Panc1 (cell line): ENCODE measurements at places on chromosomes 16 and 17.

- DNase-seq = no peak
These were observed 7.2 kb upstream of the DRC7 start for GRCh38 chr16:57687363-57687929.

DNA sequence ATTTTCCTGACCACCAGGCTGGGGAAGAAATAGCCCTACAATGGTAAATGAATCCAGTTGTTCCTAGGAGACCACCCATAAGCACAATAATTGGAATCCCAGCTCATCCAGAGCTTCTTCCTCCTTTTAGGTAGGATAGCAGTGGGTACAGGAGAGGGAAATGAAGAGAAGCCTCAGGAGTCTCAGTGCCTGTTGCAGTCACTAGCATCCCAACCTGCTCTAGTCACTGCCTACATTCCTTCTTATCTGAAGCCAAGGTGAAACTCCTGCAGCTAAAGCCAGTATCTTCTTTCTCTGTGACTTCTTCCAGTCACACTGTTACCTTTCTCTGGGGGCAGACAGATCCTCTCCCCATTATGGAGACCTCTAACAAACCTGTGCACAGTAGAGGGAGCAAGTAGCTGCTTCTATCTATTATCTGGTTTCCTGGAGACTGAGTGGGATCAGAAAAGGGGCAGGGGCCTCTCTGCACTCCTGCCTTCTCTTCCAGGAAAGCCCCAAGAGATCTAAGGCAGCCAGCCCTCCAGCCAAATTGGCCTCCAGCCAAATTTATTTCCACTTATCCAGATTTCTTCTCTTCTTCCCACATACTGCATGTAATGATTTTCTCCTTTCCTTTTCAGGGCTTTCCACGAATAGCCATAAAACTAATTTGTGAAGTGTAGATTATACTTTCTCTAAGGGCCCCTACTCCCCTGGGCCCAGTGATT is 85.5 kb downstream of the SSH2 start:
- no peak for DNase-seq

GRCh38 chr17:20043021-20043420 is 33.9 kb downstream of the SPECC1 start:
- no peak for DNase-seq

DNA sequence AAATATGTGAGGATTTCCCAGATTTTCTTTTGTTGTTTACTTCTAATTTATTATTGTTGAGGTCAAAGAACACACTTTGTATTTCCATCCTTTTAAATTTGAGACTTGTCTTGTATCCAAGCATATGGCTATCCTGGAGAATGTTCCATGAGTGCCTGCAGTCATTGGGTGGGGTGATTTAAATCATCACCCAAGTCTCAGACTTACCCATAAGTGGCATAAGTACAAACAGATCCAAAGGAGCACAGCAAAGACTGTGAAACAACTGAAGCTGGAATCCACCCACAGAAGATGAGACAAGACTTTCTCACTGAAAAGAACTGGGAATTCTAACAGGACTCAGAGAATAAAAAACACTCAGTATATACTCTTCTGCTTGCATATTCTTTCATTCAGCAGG is 239.9 kb downstream of the CEP112 start:
- DNase-seq = no peak

DNA sequence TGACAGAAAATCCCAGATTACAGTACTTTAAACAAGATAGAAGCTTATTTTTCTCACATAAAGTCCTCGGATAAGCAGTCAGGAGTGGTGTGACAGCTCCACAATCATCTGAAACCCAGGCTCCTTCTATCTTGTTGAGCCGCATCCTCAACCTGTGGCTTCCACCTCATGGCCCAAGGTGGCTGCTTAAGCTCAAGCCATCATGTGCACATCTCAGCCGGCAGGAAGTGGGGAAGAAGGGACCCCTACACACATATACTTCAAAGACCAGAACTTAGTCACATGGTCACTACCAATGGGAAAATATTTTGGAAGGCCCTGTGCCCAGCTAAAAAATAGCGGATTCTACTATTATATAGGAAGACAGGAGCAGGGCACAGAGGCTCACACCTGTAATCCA is 11.0 kb upstream of the FBXO47 start:
- no peak for DNase-seq

DNA sequence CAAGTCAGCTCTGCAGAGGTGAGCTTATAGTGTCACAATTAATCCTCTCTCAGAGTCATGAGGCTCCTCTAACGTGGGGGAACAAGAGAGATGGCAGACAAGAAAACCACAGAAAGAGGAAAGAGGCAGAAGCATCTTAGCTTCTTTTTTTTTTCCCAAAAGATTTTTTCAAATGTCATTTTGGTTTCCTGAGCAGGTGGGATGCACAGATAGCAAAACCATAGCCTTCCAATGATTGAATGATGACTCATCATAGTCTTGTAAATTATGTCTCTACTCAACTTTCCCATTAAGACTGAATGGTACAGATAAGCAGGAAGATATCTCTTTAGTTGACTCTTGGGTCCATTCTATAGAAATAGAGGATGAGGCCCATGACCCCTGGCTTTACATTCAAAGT is 162.8 kb upstream of the ZFHX3 start:
- DNase-seq = no peak

GRCh38 chr17:57121308-57122042 is 36.4 kb downstream of the AKAP1 start:
- DNase-seq = no peak

GRCh38 chr16:47881574-47881973 is 274.2 kb downstream of the ABCC12 start:
- no peak for DNase-seq

GRCh38 chr17:18093616-18094408 is 6.1 kb downstream of the DRG2 start:
- no peak for DNase-seq

- DNase-seq = no peak
These were observed 10.6 kb downstream of the ZCCHC14 start for GRCh38 chr16:87482266-87482665.

DNA sequence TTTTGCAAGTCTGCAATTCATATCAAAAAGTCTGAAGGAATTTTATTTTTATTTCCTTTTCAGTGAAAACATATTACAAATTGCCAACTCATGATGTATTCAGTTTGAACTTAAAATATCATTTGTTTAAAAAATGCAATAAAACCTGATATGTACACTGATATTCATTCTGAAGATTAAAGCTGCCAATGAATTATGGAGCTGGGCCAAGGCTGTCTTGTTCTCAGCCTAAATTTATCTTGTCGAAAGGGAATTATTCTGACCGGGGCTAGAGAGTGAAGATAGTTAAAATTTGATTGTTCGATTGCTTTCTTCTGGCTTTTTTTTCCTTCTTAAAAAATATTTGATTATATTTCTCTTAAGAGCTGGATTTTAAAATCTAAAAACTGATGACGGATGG is 54.0 kb upstream of the RBFOX1 start:
- DNase-seq = no peak

DNA sequence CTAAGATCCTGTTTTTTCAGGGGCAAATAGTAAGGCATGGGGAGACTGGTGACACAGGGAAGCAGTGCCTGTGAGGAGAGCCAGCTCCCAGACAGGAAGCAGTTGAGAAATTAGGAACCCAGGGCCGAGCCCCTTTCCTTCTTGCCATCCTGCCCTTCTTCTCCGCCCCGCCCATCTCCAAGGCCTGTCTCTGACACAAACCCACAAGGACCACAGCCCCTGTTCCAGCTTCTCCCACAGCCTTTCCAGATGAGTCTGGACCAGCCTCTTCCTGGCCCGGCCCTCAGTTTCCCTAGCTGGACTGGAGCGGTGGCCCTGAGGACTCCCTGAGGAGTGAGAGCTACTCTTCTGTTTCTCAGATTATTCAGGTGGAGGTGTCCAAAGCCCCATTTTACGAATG is 9.9 kb downstream of the CCDC102A start:
- no peak for DNase-seq

GRCh38 chr16:71622088-71622487 is 3.9 kb upstream of the MARVELD3 start:
- DNase-seq = no peak

GRCh38 chr16:72098936-72099335 is 5.3 kb downstream of the DHX38 start:
- DNase-seq = no peak

GRCh38 chr17:76481071-76481655 is 13.8 kb downstream of the AANAT start:
- DNase-seq = no peak

DNA sequence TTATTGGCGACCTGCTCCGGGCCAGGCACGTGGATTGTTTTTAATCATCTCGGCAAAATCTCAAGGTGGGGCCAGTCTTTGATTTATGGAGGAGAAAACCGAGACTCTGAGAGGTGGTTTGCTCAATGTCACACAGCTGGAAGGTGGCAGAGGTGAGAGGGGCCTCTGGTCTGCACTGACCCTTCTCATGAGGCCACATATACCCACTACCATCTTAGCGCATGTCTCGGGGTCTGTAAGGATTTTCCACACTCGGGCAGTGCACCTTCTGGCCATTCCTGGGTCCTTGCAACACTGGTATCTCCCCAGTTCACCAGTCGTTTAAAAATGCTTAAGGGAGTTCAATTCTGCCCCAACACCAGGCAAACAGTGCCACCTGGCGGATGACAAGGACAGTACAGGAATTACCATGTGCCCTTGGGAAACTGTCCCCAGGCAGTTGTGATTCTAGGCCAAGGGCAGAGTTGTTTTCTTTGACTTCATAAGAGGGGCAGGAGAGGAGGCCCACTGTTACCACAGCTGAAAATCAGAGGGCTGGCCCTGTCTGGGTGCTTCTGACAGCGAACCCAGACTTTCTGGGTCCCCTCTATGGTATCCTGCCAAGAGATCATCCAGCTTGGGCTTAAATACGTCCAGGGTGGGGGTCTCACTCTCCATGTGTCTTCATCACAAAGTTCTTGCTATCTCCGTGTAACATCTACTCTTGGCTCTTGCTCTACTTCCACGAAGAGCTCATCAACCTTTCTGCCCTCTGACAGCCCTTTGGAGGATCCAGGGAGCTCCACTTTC is 39.4 kb upstream of the RAI1 start:
- DNase-seq = peak; percentile 52

DNA sequence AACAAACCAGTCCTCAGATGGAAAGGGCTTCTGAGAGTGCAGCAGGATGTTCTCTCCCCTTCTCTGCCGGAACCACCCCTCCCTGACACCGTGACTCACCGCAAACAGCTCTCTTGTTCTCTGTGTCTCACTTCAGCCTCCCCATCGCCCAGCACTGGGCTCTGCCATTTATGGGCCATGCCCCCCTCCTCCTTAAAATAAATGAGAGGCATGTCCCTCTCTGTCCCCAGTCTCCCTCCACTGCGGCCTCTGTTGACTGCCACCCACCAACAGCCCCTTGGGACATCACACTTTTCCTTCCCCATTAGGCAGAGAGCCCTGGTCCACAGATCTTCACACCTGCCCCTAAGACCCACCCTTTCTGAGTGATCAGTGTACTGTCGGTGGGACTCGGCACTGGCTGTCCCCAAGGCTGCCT is 6.3 kb downstream of the CCDC102A start:
- no peak for DNase-seq

GRCh38 chr17:34988644-34989043 is 8.3 kb downstream of the LIG3 start:
- DNase-seq = no peak

- no peak for DNase-seq
These were observed 206.9 kb upstream of the C17orf78 start for GRCh38 chr17:37168731-37169353.

- no peak for DNase-seq
These were observed 12.1 kb upstream of the SCN4A start for GRCh38 chr17:63984651-63985386.

GRCh38 chr16:19744670-19745069 is 26.6 kb downstream of the IQCK start:
- no peak for DNase-seq

DNA sequence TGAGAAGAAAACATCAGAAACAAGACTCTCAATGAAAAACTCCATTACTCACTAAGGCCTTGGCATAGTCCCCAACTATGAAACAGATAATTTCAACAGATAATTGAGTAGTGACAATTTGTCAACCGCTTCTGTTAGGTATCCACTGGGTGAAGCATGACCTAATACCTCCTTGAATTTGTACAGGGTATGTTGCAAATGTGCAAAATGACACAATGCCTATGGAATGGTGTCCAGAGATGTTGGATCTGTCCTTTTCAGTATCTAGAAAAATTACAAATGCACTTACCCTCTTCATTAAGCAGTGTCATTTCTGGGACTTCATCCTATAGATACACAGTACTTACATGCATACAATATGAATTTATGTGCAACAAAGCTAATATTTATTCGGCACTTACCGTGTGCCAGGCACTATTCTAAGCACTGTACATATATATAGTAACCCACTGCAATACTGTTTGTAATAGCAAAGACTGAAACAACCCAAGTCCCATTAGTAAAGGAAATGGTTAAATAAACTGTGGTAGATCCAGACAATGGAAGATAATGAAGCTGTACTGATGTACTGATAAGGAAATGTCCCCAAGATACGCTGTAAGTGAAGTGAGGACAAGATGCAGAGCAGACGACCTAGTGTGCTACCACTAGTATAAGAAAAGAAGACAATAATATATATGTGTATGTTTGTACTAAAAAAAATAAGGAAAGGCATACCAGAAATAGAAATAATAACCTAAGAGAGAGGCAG is 21.4 kb upstream of the SLC6A4 start:
- no peak for DNase-seq

GRCh38 chr16:19252904-19253303 is 32.6 kb upstream of the CLEC19A start:
- DNase-seq = no peak

DNA sequence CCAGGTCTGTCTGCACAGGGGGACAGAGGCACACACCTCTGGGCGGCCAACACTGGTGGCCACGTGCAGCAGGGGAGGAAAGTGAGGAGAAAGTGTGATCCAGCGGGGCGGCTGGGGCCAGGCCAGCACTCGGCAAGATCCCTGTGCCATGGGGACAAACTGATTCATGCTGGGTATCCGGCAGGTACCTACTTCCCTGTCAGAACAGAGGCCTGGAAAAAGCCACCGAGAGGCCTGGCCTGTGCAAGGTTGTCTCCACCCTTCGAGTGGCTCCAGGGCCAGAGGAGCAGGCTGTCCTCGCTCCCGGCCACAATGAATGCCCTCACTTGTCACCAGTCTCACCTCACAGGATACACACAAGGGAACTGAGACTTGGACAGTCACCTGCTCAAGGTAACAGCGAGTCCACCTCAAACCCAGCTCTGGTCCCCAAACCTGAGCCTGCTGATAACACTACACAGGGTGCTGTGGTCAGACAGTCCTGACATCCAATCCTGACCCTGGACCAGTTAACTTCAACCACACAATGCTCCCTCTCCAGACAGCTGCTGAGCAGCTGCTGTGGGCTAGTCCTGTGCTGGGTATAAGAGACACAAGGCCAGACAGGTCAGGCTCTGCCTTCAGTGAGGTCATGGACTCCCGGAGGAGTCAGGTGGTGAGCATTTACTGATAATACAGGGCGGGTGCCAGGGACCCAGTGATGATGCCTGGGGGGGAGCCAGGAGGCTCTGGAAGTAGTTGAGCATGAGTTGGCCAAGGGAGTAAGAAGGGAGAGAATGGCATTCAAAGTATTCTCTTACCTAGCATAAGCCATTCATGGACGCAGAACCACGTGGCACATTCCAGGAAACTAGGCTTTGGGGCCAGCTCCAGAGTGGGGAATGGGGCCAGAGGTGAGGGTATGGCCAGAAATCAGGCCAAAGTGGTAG is 53.0 kb downstream of the VAC14 start:
- DNase-seq = no peak
